Liver (tissue), 10 donors: ENCODE measurements at places on chromosomes 12 and 14. TPM values are rescaled to one million over a fixed set of nuclear protein-coding genes. Genes with fewer than 3 reads are reported as not detected.

DNA sequence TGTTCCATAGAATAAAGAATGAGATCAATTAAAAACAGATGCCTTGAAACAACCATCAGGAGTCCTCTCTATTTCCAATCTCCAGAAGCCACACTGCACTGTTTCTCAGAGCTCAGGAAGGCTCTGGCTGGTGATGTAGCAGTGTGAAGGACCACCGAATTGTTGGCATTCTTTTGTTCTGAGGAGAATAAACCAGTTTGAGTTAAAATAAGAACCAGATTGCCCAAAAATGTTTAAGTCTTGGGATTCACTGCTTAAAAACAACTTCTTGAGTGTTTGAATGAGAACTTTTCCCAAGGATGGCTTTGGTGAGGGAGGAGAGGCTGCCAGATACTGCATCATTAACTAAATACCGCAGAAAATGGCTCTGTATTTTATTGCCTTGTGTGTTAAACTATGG is 341.2 kb downstream of the C12orf75 start:
- H3K27me3 ChIP-seq, result no peaks in the 10 kb centered on the region
- no peak overlapping the region for H3K4me3 ChIP-seq
- no peaks in the 10 kb centered on the region for H3K36me3 ChIP-seq
- no peak overlapping the region for H3K27ac ChIP-seq
- no peak for DNase-seq

- no peaks in the 10 kb centered on the region for H3K4me1 ChIP-seq
- peaks cover 4% of the 10 kb centered on the region for H3K27me3 ChIP-seq
- H3K4me3 ChIP-seq, result no peak overlapping the region
- H3K36me3 ChIP-seq, result no peaks in the 10 kb centered on the region
- no peak overlapping the region for H3K27ac ChIP-seq
Observed at GRCh38 chr14:105126126-105126980, 42.2 kb downstream of the JAG2 start.

DNA sequence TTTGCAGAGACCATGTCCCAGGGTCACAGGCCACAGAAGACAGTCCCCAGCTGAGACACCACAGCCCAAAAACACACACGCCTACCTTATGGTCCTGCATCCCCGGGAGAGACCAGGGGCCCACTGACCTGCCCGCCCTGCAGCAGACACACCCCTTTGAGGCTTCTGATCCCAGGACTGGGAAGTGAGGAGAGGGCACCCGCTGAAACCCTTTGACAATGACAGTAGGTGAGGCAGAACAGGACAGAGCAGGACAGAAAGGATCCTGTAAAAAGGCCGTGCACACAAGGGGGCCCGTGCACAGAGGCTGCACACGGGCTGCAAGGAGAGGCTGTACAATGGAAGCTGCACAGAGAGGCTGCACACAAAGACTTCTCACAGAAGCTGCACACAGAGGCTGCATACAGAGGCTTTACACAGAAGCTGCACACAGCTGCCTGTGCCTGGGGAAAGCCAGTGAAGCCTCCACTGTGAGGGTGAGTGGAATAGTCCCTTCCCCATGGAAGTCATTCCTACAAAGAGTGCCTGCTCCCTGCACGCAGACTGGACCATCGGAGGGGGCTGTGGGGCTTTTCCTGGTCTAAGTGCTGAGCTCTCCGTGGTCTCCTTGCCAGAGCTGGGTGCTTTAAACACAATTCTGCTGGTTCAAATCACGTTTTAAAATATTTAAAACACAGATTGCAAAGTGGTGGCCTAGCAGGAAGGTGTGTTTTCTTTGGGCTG is 16.6 kb upstream of the SFSWAP start:
- no peak for DNase-seq
- H3K27ac ChIP-seq, result no peak overlapping the region
- no peak overlapping the region for H3K4me3 ChIP-seq
- H3K36me3 ChIP-seq, result no peaks in the 10 kb centered on the region
- no peaks in the 10 kb centered on the region for H3K4me1 ChIP-seq
- no peaks in the 10 kb centered on the region for H3K27me3 ChIP-seq

The GZMH gene
- 0.75 TPM for total RNA-seq

The SMOC1 gene
- total RNA-seq, result 43.7 TPM

The CABP1 gene
- total RNA-seq, result 0.05 TPM
